ENCODE measurements at places on chromosomes 11 and 22. TPM values are rescaled to one million over a fixed set of nuclear protein-coding genes. Genes with fewer than 3 reads are reported as not detected.

GRCh38 chr22:18085188-18085587 is 7.4 kb downstream of the PEX26 start:
- H3K27ac ChIP-seq: no peak overlapping the region
- H3K36me3 ChIP-seq: peaks cover 16% of the 10 kb centered on the region
- no peak overlapping the region for H3K4me3 ChIP-seq

- peaks cover 25% of the 10 kb centered on the region for H3K4me1 ChIP-seq
- H3K4me3 ChIP-seq: no peak overlapping the region
- no peaks in the 10 kb centered on the region for H3K36me3 ChIP-seq
- no peaks in the 10 kb centered on the region for H3K27me3 ChIP-seq
- peak overlapping the region; percentile 34 for H3K27ac ChIP-seq
- peak; percentile 89 for DNase-seq
These were observed 149.8 kb upstream of the THY1 start for GRCh38 chr11:119572481-119573424.

OSM gene
- total RNA-seq: not detected

GRCh38 chr22:26406118-26406517 is 22.9 kb upstream of the ASPHD2 start:
- peak; percentile 19 for DNase-seq
- H3K27ac ChIP-seq: no peak overlapping the region
- H3K27me3 ChIP-seq: peaks cover 18% of the 10 kb centered on the region
- H3K4me3 ChIP-seq: no peak overlapping the region

DNA sequence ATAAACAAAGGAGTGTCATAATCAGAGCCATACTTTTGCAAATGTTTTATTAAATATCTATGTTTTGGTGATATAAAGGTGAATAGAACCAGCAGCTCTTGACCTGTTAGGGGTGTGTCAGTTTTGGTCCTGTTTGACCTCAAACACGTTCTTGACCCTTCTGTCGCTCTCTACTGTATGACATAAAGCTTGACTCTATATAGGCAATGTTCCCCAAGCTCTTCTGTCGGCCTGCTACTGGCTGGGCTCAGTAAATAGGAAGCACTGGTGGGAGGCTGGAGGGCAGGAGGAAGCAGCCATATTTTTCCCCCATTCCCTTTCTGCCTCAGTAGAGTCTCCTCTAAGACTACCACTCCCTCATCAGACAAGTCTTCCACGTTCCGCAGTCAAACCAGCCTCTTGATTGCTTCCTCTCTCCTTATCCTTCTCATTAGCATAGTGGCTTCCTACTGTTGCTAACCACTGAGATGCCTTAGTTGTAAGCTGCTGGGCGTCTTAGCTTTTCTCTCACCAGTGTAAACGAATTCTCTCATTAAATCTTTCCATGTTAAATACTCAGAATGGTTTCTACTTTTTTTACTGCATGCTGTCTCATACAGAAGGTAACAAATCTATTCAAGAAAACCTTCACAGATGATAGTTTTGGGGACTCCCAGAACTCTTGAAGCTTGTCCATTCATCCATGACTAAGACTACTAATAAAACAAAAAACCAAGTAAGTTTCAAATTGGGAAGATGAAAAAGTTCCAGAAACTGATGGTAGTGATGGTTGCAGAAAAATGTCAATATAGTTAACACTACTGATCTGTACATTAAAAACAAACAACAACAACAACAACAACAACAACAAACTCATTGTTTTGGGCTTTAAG is 3.3 kb downstream of the NPAT start:
- DNase-seq: no peak
- H3K36me3 ChIP-seq: no peaks in the 10 kb centered on the region
- H3K27me3 ChIP-seq: no peaks in the 10 kb centered on the region
- peaks cover 34% of the 10 kb centered on the region for H3K4me1 ChIP-seq
- H3K4me3 ChIP-seq: no peak overlapping the region
- H3K27ac ChIP-seq: no peak overlapping the region

- H3K4me3 ChIP-seq: no peak overlapping the region
- H3K4me1 ChIP-seq: no peaks in the 10 kb centered on the region
- no peak for DNase-seq
- H3K27ac ChIP-seq: no peak overlapping the region
- no peaks in the 10 kb centered on the region for H3K36me3 ChIP-seq
These were observed 144.0 kb upstream of the OPCML start for GRCh38 chr11:133676265-133676664.

PSMC3 gene
- total RNA-seq: 314 TPM

DNA sequence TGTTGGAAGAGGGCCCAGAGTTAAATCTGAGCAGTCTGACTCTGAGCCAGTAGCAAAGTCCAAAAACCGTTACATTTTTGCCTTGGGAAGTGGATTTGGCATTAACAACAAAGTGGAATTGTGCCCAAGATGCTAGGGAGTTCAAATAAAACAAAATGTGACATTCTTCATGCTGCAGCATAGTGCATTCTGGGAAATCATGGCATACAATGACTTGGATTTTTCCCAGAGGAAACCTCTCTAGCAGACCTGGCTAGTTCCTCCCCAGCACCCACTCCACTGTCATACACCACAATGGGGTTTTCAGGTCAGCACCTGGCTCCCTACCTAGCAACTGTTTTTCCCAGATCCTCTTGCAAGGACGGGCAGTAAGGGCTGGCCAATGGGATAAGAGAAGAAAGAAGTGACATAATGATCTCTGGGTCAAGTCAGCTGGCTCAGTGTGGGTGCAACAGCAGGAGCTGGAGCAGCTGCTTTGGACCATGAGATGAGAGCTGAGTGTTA is 24.8 kb upstream of the CYB5R3 start:
- no peak for DNase-seq
- 0 out of 2 replicates have a peak, but pooled peaks cover 5% of the 10 kb centered on the region for H3K4me1 ChIP-seq
- H3K27me3 ChIP-seq: no peaks in the 10 kb centered on the region
- H3K36me3 ChIP-seq: no peaks in the 10 kb centered on the region
- no peak overlapping the region for H3K27ac ChIP-seq

DNA sequence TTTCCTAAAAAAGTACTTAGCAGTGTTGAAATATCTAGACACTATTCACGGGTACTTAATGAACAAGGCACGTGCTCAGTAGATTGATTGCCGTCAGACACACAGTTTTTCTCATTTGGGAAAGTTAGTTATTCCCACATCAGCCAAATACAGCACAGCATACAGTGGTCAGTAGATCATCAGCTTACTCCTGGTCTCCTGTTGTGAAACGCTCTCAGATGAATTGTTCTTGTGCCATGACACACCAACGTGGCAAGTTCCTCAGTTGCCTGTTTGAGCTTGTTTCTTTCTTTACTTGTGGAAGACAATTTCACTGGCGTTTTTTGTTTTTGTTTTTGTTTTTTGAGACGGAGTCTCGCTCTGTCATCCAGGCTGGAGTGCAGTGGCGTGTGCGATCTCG is 8.6 kb downstream of the TAB1 start:
- H3K4me1 ChIP-seq: no peaks in the 10 kb centered on the region
- no peaks in the 10 kb centered on the region for H3K36me3 ChIP-seq
- no peak overlapping the region for H3K4me3 ChIP-seq
- H3K27me3 ChIP-seq: no peaks in the 10 kb centered on the region

Measured in PC-3 (cell line).